HEK293T (cell line): ENCODE measurements at places on chromosomes 11 and 22.

DNA sequence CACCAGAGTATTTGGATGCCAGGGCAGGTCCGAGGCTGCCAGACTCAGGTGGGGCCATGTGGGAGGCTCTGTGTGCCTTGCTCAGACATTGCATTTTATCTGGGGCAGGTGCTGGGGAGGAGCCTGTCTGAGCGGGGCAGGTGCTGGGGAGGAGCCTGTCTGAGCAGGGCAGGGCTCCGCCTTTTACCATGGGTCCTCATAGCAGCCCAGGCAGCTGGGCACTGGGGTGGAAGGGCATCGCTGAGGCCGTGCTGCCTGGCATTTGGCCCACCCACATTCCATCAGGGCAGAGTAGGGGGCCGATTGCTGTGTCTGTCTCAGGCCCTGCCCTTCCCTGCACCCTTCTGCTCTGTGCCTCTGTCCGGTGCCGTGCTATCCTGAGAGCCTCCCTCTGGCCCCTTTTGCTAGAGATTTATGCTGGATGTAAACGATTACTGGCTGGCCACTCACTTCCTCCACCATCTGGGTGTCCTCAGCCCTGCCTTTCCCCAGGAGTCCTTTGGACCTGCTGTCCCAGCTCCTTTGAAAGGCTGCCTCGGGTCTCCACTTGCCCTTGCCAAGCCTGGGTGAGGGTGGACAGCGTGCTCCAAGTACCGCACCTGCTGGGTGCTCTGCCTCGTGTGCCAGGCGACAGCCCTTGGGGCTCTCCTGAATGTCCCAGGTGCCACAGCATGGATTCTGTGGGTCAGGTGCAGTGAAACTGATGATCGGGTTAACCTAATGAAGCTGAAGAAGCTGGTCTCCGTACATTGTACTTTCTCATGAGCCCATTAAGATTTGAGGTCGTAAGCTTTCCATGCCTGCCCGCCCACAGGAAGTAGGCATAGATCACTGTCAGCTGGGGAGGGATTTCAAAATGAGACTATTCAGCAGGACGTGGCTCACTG lies 281.6 kb downstream of the TBC1D22A start:
- no peak for DNase-seq

DNA sequence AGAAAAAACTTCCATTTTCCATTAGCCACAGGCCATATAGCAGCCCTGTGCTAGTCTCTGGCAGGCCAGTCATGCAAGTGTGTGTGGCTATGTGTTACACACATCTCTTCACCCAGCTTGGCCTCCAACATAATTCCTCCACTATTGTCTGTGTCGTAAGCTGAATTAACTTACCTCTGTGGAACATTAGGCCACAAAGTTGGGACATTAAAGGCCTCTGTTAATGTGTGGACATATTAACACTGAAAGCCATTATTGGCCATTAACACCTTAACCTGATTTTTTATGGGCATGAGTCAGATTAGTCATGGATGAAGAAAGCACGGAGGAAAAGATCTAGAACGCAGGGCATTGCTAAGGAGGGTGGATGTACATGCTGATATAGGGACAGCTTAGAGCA lies 100.1 kb downstream of the DBX1 start:
- DNase-seq, result no peak

GRCh38 chr11:75946531-75947530 lies 131.8 kb downstream of the UVRAG start:
- no peak for DNase-seq

- no peak for DNase-seq
These were observed 7.8 kb upstream of the LRRC32 start for GRCh38 chr11:76678321-76678720.

DNA sequence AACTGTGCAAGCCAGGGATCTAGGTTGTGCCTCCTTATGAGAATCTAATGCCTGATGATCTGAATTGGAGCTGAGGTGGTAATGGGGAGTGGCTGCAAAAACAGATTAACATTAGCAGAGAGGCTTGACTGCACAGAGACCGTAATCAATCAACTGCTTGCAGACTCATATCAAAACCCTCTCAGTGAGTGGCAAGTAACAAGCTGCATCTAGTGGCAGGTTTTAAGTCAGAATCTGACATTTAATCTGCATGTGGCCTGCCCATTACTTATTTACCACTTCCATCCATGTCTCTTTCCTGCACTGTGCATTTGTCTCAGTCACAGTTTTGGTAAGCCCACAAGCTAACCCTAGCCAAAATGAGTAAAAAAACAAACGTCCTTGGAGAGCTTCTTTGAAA lies 11.2 kb downstream of the C11orf58 start:
- DNase-seq, result no peak

- DNase-seq, result peak; percentile 87
These were observed 98.8 kb downstream of the MED15 start for GRCh38 chr22:20606041-20606783.

DNA sequence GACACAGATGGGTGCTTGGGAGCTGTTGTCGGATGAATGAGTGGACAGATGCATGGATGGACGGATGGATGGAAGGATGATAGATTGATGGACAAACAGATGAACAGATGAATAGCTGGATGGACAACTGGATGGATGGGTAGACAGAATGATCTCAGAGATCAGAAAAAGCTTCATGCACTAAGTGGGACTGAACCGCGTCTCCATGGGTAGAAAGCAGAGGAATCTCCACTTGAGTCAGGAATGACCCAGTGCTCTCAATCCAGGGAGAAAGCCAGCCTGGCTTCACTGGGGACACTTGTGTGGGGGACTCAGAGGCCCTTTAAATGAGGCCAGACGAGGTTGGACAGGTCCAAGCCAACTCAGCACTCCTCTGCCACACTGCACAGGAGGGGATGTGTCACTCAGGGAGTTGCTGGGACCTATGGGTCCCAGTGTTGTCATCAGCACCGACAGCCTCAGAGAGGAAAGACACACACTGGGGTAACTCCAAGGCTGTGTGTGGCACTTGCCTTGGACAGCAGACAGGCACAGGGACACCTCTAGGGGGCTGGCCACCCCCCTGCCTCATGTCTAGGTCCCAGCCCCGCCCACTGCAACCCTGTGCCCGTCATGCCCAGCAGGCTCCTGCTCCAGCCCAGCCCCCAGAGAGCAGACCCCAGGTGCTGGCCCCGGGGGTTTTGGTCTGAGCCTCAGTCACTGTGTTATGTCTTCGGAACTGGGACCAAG lies 5.6 kb downstream of the IGLL5 start:
- DNase-seq, result no peak

DNA sequence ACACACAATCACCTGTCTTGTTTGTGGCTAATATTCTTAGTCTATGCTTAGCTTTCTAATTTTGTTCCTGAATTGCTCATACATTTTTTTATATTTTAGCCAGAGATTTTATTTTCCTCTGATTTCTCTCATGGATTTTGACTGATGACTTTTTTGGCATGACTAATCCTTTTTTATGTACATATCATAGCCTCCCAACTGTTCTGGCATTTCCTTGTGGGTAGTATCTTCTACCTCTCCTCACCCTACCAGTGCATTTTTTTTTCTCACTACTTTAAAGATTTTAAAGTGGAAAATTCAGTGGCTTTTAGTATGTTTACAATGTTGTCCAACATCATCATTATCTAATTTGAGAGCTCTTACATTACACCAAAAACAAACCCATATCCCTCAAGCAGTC lies 84.4 kb upstream of the TENM4 start:
- no peak for DNase-seq

- no peak for DNase-seq
These were observed 56.1 kb downstream of the APOL3 start for GRCh38 chr22:36104435-36104834.

DNA sequence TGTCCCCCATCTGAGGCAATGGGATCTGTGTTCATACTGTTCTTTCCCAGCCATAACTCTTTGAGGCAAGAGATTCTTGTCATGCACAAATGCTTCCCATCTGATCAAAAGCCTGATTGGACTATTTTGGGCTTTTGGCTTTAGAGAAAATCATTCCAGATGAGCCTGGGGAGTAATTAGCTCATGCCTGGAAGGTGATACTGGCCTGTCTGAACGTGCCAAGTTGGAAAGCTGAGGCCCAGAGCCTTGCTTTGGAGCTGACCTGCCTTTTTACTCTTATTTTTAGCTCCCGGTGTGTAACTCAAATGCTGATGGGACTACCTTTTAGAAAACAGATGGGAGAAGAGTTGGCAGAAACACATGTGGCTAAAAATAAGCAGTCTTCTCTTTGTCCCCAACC lies 105.0 kb downstream of the DBX1 start:
- no peak for DNase-seq

- DNase-seq, result peak; percentile 51
These were observed 126.0 kb upstream of the MTNR1B start for GRCh38 chr11:92843455-92843854.

DNA sequence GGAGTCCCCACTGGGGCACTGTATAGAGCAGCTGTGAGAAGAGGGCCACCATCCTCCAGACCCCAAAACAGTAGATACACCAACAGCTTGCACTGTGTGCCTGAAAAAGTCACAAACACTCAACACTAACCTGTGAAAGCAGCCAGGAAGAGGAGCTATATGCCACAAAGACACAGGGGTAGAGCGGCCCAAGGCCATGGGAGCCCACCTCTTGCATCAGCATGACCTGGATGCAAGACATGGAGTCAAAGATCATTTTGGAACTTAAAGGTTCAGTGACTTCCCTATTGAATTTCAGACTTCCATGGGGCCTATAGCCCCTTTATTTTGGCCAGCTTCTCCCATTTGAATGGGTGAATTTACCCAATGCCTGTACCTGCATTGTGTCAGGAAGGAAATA lies 29.7 kb upstream of the CYB5R3 start:
- no peak for DNase-seq

DNA sequence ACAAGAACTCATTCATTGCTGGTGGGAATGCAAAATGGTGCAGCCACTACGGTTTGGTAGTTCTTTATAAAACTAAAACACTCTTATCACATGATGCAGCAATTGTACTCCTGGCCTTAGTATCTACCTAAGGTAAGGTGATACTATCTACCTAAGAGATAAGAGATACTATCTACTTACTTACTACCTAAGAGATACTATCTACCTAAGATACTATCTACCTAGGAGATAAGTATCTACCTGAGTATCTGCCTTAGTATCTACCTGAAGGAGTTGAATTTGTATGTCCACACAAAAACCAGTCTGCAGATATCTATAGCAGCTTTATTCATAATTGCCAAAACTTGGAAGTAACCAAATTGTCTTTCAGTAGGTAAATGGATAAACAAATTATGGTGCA lies 29.0 kb upstream of the SMCO4 start:
- DNase-seq, result no peak

GRCh38 chr11:117197516-117198456 lies 1.4 kb upstream of the TAGLN start:
- peak; percentile 62 for DNase-seq

GRCh38 chr11:2825889-2826678 lies 59.5 kb downstream of the CDKN1C start:
- DNase-seq, result no peak

DNA sequence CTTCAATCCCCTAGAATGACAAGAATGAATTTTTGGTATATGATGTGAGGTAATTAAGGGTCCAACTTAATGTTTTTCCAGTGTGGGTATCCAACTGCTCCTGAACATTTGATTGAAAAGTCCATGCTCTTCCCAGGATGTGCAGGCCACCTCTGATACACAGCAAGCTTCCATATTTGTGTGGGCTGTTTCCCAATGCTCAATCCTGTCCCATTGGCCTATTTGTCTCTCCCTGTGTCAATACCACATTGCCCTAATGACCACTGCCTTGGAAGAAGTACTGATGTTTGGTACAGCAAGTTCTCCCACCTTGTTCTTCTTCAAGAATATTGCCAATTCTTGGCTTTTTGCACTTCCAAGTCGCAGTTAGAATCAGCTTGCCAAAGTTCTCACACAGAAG lies 42.9 kb downstream of the KCNQ1OT1 start:
- no peak for DNase-seq

GRCh38 chr22:43217285-43218030 lies 30.5 kb upstream of the TTLL12 start:
- DNase-seq, result no peak

DNA sequence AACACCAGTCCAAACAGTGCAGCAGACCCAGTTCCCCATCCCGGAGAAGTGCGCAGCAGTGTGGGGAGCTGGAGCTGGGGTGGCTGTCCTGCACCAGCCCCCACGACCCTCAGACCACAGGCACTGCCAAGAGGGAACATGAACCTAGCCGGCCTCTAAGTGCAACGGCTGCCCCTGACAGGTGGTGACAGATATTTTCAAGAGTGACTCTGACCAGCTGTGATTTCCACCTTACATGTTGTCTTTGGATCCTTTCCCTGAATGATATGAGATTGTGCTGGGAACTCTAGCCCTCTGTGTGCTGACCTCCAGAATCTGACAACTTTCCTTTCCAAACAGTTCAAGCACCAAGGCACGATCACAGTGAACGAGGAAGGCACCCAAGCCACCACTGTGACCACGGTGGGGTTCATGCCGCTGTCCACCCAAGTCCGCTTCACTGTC lies 12.6 kb downstream of the SERPIND1 start:
- no peak for DNase-seq
